ENCODE measurements at places on chromosomes 2 and 18.

DNA sequence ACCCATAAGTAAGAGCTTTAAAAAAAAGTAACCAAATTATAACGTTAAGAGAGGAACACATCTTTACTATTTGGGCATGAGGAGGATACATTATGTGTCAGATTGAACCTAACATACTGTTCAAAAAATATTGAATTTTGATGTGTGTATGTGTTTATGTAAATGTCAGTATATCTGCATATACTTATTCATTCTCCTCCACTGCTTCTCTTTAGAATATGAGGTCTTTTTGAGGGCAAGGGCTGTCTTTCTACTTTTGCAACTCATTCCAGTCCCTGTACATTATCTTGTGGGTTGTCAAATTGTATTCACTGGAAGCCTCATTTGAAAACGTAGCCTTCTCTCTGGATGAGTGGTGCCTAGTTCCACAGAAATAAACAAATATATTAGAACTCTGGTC lies 509.4 kb upstream of the HNMT start:
- no peak for DNase-seq

DNA sequence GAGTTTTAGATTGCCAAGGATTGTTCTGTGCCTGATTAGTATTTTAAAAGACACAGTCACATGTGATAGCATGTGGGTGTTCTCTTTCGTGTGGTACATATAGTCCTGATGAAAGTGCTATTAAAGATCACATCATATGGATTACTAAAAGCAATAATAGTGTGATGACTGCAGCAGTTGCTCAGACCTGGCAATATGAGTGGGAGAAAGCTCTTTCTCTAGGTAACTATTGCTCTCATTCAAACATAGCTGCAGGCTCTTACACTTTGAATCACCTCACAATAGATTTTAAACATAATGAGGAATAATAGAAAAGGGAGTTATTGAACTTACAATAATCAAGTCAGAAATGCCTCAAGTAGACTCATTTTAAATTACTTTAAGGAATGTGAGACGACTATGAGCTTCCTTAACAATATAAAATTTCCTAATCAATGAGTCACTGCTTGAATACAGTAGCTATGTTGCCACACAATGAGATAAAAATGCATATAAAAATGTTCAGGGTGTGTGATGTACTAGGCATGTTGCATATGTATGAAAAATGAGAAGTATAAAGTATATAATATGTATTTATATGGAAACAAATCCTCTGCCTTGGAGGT lies 452.1 kb downstream of the TMX3 start:
- no peak for DNase-seq

- no peak for DNase-seq
Observed at GRCh38 chr2:109440499-109441156, 173.1 kb downstream of the SEPTIN10 start.

DNA sequence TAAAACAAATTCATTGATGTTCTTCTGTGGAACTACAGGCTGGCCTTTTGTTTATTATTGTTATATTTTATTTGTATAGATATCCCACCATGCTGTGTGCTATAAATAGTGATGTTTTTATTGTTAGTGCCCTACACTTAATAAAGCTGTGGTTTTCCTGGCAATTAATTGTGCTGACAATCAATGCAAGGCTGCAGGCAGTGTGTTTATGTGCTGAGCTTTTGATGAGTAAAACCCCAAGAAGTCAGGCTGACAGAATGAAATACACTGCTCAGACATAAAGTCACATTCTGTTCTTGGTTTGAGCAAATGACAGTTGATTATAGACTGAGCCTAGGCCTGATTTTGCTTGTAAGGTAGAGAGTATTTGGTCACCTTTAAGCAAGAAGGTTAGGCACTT lies 362.7 kb downstream of the CPS1 start:
- no peak for DNase-seq

DNA sequence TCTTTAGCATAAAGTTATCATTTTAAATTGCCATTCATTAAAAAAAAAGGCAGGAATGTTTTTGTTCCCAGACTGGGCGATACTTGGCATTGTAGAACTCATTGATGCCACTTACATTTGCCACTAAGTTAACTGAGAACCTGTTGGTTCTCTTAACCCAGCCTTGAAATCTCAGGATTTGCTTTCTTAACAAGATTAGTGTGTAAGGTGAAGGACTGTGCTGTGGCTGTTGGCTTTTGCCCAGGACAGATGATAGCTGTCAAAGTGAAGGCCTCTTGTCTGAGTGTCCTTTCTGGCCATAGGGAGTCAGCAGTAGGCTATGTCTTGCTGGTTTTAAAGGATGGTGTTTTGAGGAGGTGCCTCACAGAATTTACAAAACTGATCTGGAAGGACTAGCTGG lies 2.6 kb downstream of the DPYSL5 start:
- no peak for DNase-seq

GRCh38 chr18:48719388-48719787 lies 180.6 kb downstream of the CTIF start:
- no peak for DNase-seq

- DNase-seq = no peak
Observed at GRCh38 chr2:119646149-119646548, 32.9 kb upstream of the TMEM177 start.

DNA sequence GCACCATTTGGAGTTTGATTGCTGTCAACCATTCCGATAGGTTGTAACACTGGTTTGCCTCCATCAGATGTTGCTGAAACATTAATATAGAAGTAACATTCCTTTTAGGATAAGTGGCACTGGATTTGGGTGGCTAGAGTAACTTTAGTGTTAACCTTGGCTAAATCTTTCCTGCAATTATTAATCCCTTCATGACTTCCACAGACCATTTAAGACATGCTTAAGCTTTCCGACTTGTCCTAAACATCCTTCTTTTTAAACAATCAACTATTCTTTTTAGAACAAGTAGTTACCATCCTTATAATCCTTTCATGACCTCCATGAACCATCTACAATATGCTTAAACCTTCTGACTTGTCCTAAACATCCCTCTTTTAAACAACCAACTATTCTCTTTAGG lies 465.5 kb downstream of the DCDC2C start:
- DNase-seq = no peak

DNA sequence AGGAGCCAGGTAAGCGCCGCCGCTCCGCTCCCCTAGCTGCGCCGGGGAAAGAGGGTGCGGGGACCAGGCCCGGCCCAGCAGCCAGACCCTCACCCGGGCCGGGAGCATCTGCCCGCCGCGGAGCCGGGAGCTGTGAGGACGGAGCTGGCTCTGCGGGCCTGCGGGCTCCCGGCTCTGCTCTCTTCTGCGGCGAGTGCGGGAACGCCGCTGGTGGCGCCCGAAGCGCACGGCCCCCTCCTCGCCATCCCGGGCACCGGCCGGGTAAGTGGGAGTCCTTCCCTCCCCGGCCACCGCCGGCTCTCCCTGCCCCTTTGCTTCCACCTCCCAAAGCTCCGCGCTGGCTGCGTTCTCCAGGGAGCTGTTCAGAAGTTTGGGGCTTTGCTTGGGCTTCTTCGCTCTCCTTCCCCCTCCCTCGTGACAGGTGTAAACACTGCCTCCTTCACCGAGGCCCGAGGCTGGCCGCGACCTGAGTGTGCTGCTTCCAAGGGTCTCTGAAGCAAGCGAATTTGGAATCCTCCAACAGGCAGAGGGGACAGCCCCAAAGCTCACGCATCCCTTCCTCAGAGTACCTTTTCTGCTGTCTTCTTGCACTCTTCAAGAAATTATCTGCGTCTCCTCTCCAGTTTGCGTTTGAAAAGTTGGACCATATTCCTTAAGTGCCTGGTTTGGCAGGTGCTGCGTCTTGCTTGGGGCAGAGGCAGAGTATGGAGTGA lies 632 bp downstream of the AFTPH start:
- peak; percentile 43 for DNase-seq

DNA sequence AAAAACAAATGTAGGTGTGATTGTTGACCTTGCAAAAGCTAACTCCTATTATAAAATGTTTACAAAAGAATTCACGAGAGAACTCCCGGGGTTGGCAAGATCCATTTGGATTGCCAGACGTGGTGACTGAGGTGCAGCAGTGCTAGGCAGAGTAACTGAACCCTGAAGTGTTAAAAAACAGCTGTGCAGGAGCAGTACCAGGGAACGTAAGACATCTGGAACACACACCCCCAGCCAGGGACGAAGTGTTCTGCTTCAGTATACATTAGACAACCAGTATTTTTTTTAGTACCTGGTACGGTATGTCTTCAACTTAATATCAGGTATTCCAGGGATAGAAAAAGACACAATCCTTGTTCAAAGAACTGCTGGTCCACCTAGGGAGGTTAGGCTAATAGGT lies 272.1 kb upstream of the EPAS1 start:
- no peak for DNase-seq

GRCh38 chr18:12742453-12742852 lies 39.6 kb downstream of the PSMG2 start:
- no peak for DNase-seq

DNA sequence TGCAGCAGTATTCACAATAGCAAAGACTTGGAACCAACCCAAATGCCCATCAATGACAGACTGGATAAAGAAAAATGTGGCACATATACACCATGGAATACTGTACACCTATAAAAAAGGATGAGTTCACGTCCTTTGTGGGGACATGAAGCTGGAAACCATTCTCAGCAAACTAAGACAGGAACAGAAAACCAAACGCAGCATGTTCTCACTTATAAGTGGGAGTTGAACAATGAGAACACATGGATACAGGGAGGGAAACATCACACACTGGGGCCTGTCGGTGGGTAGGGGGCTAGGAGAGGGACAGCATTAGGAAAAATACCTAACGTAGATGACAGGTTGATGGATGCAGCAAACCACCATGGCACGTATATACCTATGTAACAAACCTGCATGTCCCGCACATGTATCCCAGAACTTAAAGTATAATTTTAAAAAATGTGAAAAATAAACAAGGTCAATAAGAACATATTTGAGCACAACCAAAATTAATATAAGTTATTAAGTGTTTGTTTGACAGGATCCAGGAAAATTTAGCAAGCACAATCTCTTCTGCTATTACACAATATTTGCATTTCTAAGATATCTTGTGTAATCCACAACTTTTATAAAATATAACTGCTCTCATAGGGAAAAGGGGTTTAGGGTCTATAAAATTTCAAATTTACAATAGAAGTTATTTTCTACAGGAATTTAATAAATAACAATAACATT lies 22.9 kb downstream of the CCBE1 start:
- no peak for DNase-seq

DNA sequence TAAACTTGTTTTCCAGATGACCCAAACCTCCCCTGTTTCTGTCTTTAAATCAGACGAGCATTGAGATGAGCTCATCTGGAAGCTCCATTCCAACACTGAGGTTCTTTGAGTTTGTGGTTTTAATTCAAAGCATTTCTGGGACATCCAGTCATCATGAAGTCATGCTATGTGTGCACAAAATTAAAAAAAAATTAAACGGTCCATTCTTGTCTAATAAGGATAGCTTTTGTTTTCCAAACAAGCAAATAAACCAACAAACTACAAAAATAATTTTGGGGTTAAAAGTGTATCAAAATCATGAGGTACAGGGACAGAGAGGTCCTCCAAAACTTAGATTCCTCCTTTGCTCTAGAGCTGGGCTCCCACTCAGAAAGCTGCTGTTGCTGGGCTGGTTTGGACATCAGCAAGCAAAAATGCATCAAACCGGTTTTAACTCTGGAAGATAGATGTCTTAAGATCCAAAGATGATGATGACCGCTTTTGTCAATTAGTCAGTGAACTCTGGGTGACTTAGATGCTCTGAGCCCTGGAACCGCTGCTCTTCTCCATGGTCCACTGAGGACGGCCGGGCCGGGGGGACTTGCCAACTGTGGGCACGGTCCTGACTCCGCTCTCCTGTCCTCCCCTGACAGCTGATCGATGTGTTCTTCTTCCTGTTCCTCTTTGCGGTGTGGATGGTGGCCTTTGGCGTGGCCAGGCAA lies 65.4 kb downstream of the TRPM8 start:
- DNase-seq = no peak

DNA sequence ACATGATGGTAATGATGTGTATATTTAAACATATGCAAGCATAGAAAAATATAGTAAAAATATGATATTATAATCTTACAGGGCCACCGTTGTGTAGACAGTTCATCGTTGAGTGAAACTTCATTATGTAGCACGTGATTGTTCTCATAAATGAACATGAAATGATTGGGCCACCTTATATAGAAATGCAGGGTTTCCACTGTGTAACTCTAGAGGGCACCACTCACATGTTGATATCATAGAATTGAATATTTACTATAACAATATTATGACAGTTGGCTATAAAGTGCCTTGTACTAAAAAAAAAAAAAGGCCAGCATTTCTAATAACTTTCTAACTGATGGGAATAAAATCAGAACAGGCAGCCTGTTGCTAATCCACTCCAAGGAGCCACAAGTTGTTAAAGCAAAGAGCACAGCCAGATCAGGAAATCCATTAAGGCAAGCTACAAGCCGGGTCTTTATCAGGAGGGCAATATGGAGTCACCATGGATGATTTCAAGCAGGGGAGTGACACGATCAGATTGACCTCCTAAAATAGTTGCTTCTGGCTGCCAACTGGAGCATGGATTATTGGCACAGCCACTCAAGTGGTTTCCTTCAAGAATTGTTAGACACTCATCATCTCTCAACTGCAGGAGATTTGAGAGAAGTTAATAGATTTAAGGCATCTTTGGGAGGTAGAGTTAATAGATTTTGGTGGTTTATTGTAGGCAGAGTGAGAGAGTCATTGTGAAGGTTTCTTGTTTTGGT lies 16.7 kb downstream of the IL1F10 start:
- DNase-seq = no peak

- no peak for DNase-seq
Observed at GRCh38 chr18:58891776-58892175, 27.1 kb downstream of the ZNF532 start.

DNA sequence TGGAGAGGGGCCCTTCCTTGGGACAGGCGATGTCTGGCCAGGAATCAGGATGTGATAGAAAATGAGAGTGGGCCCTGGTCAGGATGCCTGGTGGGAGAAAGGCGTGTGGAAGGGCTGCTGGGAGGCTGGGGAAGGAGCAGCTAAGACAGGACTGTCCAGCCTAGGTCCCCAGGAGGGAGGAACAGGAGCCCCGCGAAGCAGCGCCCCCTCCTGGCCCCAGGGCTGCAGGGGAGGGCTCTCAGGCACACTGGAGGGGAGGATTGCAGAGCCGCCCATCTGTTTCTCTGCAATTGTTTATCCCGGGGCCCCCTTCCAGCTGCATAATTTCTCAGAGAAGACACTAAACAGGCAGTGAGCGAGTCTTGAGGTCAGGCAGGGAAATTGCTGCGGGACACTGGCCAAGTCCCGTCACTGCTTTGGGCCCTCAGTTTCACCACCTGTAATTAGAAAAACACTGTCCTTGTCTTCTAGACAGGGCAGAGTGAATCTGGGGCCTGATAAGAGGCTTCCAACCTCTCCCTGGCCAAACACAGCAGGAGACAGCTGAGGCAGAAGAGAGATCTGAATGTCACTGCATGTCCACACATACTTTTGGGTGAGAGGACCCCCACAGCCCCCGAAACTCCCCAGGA lies 3.9 kb upstream of the NPPC start:
- no peak for DNase-seq

All from CD4-positive, alpha-beta T cell (primary cell).